ENCODE measurements at places on chromosomes 2 and 18.
A peak's percentile ranks its signal among the peaks of the same experiment; 100 is the strongest.

GRCh38 chr2:20023688-20024087, 11.2 kb upstream of the MATN3 start:
- H3K27me3 ChIP-seq: no peaks in the 10 kb centered on the region
- no peaks in the 10 kb centered on the region for H3K36me3 ChIP-seq
- H3K4me3 ChIP-seq: no peak overlapping the region
- H3K4me1 ChIP-seq: no peaks in the 10 kb centered on the region
- no peak overlapping the region for H3K27ac ChIP-seq

DNA sequence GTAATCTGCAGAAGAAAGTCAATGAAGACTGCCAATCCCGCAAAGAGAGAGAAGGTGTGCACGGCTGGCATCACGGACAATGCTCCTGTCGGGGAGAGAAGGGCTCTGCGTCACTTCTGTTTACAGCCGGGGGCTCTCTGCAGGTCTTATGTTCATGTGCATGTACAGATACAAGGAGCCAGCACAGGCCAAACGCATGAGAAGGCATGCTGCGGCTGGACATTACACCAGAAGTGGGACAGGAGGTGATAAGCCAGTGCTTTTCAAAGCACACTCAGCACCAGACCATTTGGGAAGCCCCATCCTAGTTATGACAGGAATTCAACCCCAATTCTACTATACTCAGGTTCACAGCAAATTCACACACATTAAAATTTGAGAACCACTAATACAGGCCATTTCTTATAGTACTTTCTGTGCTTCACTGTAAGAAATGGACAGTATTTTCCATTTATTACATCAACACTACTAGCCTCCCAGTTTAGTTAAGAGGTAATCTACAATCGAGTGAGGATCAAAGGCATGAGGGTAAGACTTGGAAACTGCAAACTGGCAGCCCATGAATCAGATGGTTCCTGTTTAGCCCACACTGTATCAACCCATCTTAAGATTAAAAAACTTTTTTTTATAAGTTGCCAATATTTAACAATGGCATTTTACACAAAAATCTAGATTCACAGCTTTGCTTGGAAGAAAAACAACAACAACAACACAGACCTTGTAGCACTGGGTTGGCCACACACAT, 38.2 kb downstream of the RMC1 start:
- peaks cover 21% of the 10 kb centered on the region for H3K4me1 ChIP-seq
- H3K27ac ChIP-seq: peak overlapping the region; percentile 62
- no peak for DNase-seq
- H3K36me3 ChIP-seq: peaks cover 6% of the 10 kb centered on the region
- H3K27me3 ChIP-seq: no peaks in the 10 kb centered on the region

- H3K27me3 ChIP-seq: peaks cover 5% of the 10 kb centered on the region
- H3K4me3 ChIP-seq: no peak overlapping the region
- peak; percentile 83 for DNase-seq
- H3K36me3 ChIP-seq: no peaks in the 10 kb centered on the region
Observed at GRCh38 chr2:131673400-131674173, 145.9 kb downstream of the CCDC74A start.

DNA sequence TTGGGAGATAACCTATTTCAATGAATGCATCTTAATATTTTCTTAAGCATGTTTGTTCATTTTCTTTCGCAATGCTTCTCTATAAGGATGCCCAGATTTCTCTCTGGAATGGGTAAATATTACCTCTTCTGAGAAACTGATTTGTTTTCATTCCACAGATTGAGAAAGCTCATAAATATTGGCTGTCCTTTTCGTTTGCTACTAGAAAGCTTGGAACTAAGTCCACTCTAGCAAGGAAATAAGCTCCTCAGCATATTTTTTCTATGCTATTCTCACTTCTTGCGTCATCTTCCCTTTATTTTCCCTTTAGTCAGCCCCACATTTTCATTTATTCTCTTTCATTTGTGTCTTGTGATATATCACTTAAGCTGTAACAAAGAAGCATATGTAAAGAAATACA, 76.3 kb downstream of the ANTXR1 start:
- no peaks in the 10 kb centered on the region for H3K27me3 ChIP-seq
- no peaks in the 10 kb centered on the region for H3K4me1 ChIP-seq
- no peak overlapping the region for H3K4me3 ChIP-seq
- DNase-seq: no peak
- no peaks in the 10 kb centered on the region for H3K36me3 ChIP-seq
- H3K27ac ChIP-seq: no peak overlapping the region

DNA sequence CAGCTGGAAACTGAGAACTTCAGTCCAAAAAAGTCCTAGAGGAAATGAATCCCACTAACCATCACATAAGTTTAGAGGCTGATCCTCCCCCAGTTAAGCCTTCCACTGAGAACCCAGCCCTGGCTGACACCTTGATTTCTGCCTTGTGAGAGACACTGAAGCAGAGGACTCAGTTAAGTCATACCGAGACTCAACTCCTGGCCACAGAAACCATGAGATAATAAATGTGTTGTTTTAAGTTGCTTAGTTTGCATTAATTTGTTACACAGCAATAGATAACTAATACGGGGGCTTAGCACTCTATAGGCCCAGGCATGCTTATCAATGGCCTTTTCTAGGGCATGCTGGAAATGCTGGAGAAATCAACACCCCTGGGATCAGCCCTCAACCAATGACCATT, 3.4 kb upstream of the ADD2 start:
- DNase-seq: no peak
- H3K4me1 ChIP-seq: peaks cover 10% of the 10 kb centered on the region
- H3K27ac ChIP-seq: no peak overlapping the region
- no peak overlapping the region for H3K4me3 ChIP-seq

- peak overlapping the region; percentile 41 for H3K4me3 ChIP-seq
- no peaks in the 10 kb centered on the region for H3K36me3 ChIP-seq
- peak; percentile 74 for DNase-seq
- H3K27ac ChIP-seq: peak overlapping the region; percentile 96
- H3K27me3 ChIP-seq: no peaks in the 10 kb centered on the region
- H3K4me1 ChIP-seq: peaks cover 16% of the 10 kb centered on the region
Observed at GRCh38 chr2:64750001-64750816, 96.5 kb upstream of the SERTAD2 start.

- H3K36me3 ChIP-seq: no peaks in the 10 kb centered on the region
- H3K27ac ChIP-seq: no peak overlapping the region
- no peaks in the 10 kb centered on the region for H3K27me3 ChIP-seq
- no peak overlapping the region for H3K4me3 ChIP-seq
Observed at GRCh38 chr2:197867033-197867432, 62.6 kb downstream of the PLCL1 start.

DNA sequence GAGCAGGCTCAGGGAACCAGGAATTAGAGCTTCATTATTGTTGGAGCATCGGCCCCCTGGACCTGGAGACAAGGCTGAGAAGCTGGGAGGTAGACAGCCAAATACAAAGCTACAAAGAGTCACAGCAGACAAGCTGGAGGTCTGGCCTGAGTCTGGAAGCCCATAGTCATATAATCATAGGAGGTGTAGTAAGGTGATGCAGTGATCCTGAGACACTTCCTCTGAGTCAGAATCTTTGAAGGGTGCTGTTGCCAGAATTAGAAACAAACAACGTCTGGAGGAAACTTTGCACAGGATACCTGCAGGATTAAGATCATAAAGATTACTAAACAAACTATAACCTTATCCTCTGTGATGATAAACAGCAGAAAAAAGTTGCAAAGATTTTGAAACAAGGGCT, 213.8 kb downstream of the DSC3 start:
- DNase-seq: no peak
- no peaks in the 10 kb centered on the region for H3K4me1 ChIP-seq
- H3K36me3 ChIP-seq: no peaks in the 10 kb centered on the region
- no peaks in the 10 kb centered on the region for H3K27me3 ChIP-seq

DNA sequence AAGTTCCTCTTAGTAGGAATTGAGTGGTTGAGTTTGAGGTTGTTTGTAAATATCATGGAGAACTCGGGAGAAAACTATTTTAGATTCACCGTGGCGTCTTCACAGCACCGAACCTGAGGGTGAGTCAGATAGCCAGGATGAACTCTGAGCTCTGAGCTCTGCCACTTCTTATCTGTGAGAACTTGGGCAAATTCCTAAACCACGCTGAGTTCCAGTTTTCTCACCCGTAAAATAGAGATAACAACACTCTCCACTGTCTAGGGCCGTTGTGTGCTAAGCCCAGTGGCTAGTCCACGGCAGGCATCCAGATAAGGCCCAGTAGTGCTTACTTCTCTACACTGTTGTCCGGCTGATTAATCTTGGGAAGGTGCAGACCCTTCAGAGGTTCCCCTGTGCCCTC, 7.0 kb downstream of the KIF5C start:
- H3K27me3 ChIP-seq: peaks cover 28% of the 10 kb centered on the region
- no peaks in the 10 kb centered on the region for H3K36me3 ChIP-seq
- H3K27ac ChIP-seq: no peak overlapping the region
- DNase-seq: peak; percentile 36

DNA sequence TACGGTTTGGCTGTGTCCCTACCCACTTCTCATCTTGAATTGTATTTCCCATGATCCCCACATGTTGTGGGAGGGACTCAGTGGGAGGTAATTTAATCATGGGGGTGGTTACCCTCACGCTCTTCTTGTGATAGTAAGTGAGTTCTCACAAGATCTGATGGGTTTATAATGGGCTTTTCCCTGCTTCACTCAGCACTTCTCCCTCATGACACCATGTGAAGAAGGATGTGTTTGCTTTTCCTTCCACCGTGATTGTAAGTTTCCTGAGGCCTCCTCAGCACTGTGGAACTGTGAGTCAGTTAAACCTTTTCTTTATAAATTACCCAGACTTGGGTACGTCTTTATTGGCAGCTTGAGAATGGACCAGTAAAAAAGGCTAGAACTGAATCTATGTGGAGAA, 750.0 kb upstream of the ID2 start:
- no peaks in the 10 kb centered on the region for H3K36me3 ChIP-seq
- H3K4me3 ChIP-seq: no peak overlapping the region
- H3K27ac ChIP-seq: no peak overlapping the region

GRCh38 chr18:11666176-11666575, 22.9 kb upstream of the GNAL start:
- H3K4me3 ChIP-seq: no peak overlapping the region
- no peaks in the 10 kb centered on the region for H3K4me1 ChIP-seq
- H3K27ac ChIP-seq: no peak overlapping the region
- H3K27me3 ChIP-seq: peaks cover 14% of the 10 kb centered on the region
- DNase-seq: no peak

GRCh38 chr2:60980071-60980815, 37.3 kb upstream of the PEX13 start:
- no peak overlapping the region for H3K4me3 ChIP-seq
- H3K27ac ChIP-seq: no peak overlapping the region

DNA sequence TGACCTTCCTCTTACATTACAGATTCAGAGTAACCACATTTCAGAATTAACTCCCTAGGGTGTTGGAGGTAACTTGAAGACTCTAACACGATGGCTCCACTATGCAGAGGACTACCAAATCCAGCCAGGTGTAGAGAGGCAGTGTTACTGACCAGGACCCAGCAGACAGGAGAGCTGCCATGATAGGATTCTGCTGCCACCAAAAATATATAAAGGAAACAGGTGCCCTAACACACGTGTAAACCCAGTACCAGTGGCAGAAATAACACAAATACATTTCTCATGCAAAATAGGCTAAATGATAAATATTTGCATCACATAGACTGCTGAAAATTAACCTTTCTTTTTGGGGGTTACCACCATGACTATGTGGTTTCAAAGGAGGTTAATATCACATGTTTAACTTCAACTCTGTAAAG, 7.0 kb downstream of the ZBTB14 start:
- H3K27me3 ChIP-seq: no peaks in the 10 kb centered on the region
- DNase-seq: no peak
- no peaks in the 10 kb centered on the region for H3K36me3 ChIP-seq
- H3K4me1 ChIP-seq: no peaks in the 10 kb centered on the region

DNA sequence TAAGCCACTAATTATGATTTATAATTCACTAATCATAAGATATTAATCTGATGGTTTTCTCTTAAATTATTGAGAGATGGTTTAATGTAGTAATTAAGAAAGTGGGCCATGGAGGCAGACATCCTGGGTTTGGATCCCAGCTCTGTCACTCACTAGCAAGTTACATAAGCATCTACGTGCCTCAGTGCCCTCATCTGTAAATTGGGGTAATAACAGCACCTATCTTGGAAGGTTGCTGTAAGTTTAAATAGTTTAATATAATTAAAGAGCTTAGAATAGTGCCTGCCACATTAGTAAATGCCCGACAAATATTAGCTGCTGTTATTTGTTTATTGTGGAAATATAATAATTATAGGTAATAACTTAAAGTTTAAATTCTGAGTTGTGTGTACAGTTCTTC, 30.9 kb downstream of the BABAM2 start:
- H3K4me1 ChIP-seq: peaks cover 2% of the 10 kb centered on the region
- no peaks in the 10 kb centered on the region for H3K36me3 ChIP-seq
- H3K4me3 ChIP-seq: no peak overlapping the region
- H3K27me3 ChIP-seq: no peaks in the 10 kb centered on the region
- no peak overlapping the region for H3K27ac ChIP-seq
- DNase-seq: no peak

GRCh38 chr2:202014318-202014717, 19.3 kb upstream of the FZD7 start:
- no peaks in the 10 kb centered on the region for H3K27me3 ChIP-seq
- peak overlapping the region; percentile 17 for H3K27ac ChIP-seq
- no peak for DNase-seq
- H3K36me3 ChIP-seq: no peaks in the 10 kb centered on the region

DNA sequence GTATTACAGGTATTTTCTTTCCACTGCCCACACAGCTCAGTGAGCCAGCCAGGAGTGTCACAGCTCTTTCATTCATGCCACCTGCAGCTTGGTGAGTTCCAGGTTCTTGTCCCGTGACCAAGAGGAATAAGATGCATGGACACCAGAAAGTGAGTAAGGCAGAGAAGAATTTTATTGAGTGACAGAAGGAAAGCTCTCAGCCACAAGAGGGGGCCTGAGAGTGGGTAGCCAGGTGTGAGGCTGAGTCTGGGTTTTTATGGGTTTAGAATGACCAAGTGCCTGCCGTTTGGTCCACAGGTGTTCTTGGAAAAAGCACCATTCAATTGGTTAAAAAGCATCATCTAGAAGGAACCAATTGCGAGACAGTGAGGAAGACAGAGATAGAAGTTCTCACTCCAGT, 1097.1 kb upstream of the SLC39A10 start:
- DNase-seq: no peak
- H3K36me3 ChIP-seq: no peaks in the 10 kb centered on the region
- no peaks in the 10 kb centered on the region for H3K4me1 ChIP-seq
- no peaks in the 10 kb centered on the region for H3K27me3 ChIP-seq

DNA sequence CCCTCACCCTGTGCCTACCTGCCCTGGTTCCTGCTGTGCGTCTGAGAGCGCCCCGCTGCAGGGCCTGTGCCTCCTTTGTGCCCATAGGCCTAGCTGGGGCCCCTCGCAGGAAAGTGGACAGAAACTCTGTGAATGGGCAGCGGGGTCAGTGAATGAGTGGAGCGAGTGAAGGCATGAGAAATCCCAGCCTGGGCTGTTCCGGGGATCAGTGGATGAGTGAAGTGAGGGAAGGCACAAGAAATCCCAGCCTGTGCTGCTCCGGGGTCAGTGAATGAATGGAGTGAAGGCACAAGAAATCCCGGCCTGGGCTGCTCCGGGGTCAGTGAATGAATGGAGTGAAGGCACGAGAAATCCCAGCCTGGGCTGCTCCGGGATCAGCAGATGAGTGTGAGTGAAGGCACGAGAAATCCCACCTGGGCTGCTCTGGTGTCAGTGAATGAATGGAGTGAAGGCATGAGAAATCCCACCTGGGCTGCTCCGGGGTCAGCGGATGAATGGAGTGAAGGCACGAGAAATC, 2.0 kb downstream of the COLEC11 start:
- H3K4me3 ChIP-seq: no peak overlapping the region
- no peak for DNase-seq
- H3K27me3 ChIP-seq: no peaks in the 10 kb centered on the region
- H3K36me3 ChIP-seq: no peaks in the 10 kb centered on the region
- H3K27ac ChIP-seq: no peak overlapping the region
- peaks cover 6% of the 10 kb centered on the region for H3K4me1 ChIP-seq

Measured in hepatocyte (in vitro differentiated cells).